ENCODE measurements at places on chromosomes 4 and X. TPM values are rescaled to one million over a fixed set of nuclear protein-coding genes. Genes with fewer than 3 reads are reported as not detected.

The MAGEE2 gene
- 0.94 TPM for polyA plus RNA-seq

DNA sequence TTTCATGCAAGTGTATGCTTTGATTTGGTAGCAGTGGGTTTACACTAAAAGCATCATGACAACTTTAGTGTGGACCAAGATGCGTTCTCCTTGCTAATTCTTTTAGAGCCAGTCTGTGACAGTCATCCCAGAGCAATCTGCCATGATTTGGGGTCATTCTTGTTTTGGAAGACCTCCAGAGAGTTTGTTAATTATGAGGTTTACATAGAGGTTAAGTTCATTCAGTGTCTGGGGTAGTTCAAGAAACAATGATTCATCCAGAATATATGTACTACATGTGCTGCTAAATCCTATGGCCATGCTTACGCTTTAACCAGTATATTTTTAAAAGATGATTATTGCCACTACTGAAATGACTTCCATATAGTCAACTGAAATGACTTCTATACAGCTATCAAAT, 328.5 kb upstream of the AGA start:
- no peak for DNase-seq

- DNase-seq, result no peak
Observed at GRCh38 chr4:39714166-39714565, 16.2 kb downstream of the UBE2K start.

- DNase-seq, result no peak
Observed at GRCh38 chr4:41795796-41796385, 47.4 kb upstream of the PHOX2B start.

- no peak for DNase-seq
Observed at GRCh38 chr4:67929426-67929825, 33.9 kb downstream of the TMPRSS11A start.

All from renal cortex interstitium (tissue), 15 donors.